ENCODE measurements at places on chromosomes 1 and 21.

DNA sequence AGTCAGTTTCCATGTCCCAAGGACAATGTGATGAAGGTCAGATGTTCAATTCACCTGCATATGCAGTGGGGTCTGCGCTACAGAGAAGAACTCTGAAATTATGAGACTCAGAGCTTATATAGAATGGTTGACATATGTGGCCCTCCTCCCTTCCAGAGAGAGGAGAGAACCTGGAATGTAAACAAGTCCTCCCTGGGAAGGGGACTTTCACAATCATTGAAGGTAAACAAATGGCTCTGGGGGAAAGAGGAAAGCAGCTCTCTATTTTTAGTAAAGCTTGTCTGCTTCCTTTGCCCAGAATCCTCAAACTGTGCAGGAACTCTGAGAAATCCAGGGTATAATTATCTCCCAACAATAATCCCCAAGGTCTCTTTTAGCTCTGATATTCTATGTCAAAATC is 9.8 kb downstream of the OVGP1 start:
- DNase-seq, result no peak

- DNase-seq, result peak; percentile 71
Observed at GRCh38 chr21:41360072-41360821, 1.6 kb upstream of the MX2 start.

DNA sequence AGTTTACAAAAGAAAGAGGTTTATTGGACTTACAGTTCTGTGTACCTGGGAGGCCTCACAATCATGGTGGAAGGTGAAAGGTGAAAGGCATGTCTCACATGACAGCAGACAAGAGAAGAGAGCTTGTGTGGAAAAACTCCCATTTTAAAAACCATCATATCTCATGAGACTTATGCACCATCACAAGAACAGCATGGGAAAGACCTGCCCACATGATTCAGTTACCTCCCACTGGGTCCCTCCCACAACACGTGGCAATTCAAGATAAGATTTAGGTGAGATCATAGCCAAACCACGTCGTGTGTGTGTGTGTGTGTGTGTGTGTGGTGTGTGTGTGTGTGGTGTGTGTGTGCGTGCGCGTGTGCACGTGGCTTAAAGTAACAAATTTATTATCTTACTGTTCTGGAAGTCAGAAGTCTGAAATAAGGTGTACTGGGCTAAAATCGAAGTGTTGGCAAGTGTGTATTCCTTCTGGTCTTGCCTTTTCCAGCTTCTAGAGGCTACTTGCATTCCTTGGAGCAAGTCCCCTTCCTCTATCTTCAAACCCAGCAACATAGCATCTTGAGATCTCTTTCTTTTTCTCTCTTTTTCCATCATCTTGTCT is 48.1 kb upstream of the MPC2 start:
- DNase-seq, result no peak

DNA sequence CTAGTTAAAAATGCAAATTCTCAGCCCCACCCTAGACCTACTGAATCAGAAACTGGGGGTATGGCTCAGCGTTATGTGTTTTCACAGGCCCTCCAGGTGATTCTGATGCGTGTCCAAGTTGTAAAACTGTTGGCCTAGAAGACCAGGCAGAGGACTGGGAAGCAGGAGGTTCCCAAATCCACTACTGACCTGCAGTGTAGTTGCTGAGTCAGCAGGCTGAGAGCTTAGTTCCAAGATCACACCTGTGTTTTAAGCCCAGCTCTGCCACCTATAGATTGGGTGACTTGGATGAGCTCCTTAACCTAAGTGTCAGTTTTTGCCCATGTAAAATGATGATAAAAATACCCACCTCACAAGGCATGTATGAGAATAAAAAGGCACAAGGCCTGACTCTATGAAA is 4.1 kb downstream of the GRHL3 start:
- DNase-seq, result no peak

GRCh38 chr1:56330391-56331026 is 248.9 kb downstream of the PLPP3 start:
- DNase-seq, result no peak

All from NCI-H1092 treated with DMSO at 0.1 percent for 48 hours (cell line).